Activated T-cell treated with anti-CD3 and anti-CD28 coated beads for 1 hour (primary cell): ENCODE measurements at places on chromosomes 3 and 15.
A peak's percentile ranks its signal among the peaks of the same experiment; 100 is the strongest.

DNA sequence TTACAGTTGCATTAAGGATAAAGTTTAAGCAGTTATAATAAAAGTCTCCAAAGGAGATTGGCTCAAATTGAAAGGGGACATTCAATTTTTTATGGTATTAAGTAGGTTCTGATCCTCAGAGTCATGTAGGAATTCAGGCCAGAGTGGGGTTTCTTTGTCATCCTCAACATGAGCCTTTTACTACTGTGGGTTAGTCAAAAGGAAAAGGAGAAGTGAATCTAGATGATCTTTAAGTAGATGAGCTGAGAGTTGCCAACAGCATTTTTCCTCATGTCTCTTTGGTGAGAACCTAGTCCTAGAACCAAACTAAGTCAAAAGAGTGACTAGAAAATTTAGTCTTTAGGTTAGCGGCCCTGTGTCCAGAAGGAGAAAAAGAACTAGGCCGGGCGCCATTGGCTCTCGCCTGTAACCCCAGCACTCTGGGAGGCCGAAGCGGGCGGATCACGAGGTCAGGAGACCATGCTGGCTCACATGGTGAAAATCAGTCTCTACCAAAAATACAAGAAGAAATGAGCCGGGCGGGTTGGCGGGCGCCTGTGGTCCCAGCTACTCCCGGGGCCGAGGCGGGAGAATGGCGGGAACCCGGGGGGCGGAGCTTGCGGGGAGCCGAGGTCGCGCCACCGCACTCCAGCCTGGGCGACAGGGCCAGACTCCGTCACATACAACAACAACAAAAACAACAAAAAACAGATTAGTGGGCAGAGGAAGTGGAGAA lies 4.2 kb upstream of the CHL1 start:
- no peak for DNase-seq

- DNase-seq: no peak
Measured at GRCh38 chr3:181966393-181966792, 254.7 kb downstream of the SOX2 start.

DNA sequence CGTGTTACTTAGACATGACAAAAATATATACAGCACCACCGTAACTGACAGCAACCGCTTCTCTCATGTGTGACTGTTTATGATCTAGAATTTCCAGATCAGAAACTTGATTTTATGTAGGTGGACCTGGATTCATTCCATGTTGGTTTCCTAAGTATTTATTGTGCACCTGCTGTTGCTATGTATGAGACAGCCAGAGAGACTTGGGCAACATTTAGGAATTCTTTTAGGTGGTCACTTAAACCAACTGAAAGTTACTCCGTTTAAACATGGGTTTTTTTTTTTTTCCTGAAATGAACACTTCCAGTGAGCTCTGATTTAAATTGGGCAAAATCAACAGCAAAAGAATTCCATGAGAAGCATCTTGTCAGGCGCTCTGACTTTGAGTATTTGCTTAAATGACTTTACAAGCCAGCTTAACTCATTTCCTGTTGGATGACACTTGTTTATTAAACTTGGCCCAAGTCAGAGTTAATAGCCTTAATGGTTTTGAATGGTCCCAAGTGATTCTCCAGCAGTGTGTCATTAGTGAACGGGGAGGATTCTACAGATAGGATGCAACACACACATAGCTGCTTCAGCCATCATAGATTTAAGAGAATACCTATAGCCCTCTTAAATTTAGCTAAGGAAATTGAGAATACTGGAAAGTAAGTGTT lies 31.8 kb downstream of the MITF start:
- no peak for DNase-seq

GRCh38 chr3:187027531-187028278 lies 97.4 kb downstream of the ST6GAL1 start:
- DNase-seq: peak; percentile 50

- no peak for DNase-seq
Measured at GRCh38 chr3:140501061-140501769, 176.6 kb upstream of the TRIM42 start.

DNA sequence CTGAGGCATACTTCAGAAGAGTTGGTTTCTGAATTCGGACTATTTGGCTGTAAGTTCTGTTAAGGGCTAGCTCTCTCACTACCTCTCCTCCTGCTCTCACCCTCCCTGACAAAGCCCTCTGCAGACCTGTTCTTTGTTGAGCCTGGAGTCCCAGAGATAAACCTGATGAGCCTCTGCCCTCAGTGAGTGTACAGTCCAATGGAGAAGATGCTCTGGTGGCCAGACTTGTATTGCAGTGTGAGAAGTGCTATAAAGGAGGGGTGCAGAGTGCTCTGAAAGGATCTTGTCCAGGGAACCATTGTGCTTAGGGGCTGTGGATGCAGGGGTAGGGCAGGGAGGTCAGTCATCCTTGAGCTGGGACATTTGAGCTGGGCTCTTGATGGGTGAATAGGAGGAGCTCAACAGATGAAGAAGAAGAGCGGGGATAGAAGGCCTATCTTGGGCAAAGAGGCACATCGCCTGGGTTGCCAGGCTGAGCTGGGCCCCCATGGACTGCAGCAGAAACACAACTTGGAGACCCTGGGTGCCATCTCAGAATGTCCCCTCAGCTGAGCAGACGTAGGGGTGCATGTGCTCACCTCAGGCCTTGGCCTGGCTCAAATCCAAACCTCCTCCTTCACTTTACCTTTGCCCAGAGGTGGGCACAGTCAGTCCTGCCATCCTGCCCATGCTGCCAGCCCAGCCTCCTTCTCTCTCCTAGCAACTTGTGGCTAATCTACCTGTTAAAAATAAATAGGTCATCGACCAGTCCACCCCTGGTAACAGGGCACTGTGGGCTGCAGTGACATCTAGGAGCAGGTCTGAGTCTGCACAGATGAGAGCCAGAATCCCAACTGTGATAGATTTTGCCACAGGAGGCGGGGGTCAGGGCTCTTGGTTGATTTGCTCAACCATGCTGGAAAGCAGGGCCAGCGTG lies 3.3 kb downstream of the CAND2 start:
- DNase-seq: no peak

DNA sequence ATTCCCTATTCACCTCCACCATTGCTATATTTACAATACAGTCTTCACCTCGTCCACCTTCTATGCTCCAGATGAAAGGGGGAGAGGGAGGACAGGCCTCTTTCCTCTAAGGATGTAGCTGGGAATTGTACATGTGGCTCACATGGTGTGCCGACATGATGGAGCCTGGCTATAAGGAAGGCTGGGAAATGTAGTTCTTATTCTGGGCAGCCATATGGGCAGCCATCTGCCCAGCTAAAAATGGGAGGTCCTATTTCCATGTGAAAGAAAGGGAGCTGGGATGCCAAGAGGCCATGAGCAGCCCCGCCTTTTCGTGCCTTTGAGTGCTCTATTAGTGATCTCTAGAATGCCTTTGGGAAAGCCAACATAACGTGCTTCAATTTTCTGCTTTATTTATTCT lies 27.1 kb upstream of the MGLL start:
- no peak for DNase-seq

DNA sequence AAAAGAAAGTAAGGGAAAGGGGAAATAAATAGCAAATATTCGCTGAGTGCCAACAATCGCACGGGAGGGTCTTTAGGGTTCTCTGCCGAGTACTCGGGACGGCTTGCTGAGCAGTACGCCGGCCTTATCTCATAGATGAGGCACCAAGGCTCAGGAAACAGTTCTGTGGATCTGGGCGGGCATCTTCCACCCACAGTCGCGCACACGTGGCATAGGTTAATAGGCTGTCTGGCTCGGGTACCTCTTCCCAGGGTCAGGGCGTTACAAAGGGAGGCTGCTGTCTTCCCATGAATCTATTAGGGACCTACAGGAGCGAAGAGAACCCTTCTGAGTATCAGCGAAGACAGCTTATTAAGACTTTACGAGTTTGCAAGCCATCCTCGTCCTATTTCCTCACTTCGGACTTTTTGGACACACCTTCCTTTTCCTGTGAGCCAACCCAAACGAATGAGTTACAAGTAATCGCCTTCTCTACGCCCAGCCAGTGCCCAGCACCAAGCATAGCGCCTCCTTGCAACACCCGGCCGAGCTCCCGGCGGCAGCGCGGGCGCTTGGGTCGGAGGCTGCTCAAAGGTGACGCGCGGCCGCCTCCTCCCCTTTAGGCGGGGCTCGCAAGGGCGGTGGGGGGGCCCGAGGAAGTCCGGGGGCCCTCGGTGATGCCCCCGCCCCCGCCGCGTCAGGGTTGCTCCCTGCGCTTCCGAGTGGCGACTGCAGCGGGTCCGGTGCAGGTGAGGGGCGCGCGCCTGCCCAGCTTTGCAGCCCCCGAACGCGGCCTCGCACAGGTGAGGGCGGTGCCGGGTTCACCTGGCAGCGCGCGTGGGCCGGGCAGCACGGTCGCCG lies at the start of gene MCTP2:
MCTP2 (plus strand) TSS at position 679 of the 840 bp plus-strand sequence. CDS start 66,705 bp downstream, outside the sequence.
- peak; percentile 69 for DNase-seq

- no peak for DNase-seq
Measured at GRCh38 chr15:86399041-86399954, 319.6 kb downstream of the AGBL1 start.

GRCh38 chr3:177860184-177860583 lies 662.9 kb upstream of the TBL1XR1 start:
- no peak for DNase-seq

DNA sequence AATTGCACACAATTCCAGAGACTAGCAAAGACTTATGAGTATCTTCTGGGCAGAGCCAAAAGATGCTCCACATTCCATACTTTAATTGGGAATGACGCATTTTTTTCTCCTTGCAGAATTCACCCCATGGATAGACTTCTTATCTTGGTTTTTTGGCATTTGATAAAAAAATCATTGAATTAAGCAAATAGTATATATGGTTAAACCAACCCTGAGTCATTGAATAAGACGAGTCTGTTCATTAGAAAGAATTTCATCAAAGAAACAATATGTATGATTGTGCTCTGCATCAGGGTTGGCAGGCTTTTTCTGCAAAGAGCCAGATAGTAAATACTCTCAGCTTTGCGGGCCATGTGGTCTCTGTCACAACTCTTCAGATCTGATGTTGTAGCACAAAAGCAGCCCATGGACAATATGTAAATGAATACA lies 9.2 kb upstream of the PDZRN3 start:
- DNase-seq: no peak

DNA sequence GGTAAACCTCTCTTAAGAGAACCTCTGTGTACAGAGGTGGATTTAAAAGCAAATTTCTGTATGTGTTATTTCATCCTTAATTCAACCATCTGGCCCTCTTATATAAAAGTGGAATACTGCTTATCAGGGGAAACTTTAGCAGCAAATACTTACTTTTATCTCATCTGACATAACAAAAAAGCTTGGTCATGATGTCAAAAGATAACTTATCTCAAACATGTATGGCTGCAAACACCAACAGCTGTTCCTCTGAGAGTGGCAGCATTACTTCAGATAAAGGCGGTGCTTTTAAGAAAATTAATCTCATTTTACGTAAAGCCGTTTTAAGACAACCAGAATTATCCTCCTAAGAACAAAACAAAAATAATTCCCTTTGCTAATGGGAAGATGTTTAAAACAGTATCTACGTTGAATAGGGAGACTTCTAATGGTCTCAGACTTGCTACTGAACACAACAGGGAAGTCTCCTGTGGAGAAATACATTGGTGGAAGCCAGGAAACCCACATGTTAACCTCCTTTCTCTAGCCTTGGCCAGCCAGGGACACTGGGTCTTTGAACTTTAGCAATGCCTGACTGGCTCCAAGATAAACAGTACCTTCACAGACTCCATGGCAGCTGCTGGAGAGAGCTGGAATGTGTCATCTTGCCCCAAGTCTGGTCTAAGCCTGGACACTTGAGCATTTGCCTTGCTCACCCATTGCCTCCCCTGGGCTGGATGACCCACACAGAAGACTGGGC lies 18.1 kb downstream of the ARRDC4 start:
- no peak for DNase-seq

GRCh38 chr15:75238150-75238549 lies 20.0 kb upstream of the GOLGA6C start:
- DNase-seq: no peak

DNA sequence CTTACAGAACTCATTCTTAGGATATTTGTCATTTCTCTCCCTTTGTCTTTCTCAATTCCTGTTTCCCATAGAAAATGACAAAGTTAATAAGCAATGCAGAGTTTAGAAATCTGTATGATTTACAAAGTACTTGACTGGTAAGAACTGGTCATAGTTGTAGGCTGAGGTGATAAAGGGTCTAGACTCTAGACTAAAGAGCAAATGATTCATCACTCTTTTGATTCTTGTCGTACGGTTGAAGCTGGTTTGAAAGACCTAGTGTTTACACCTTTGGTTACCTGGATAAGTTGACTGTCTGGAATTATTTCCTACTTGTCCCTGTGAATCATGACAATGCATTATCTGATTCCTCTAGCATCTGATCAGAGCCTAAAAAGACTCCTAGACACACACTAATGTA lies 58.9 kb upstream of the TP63 start:
- DNase-seq: no peak

DNA sequence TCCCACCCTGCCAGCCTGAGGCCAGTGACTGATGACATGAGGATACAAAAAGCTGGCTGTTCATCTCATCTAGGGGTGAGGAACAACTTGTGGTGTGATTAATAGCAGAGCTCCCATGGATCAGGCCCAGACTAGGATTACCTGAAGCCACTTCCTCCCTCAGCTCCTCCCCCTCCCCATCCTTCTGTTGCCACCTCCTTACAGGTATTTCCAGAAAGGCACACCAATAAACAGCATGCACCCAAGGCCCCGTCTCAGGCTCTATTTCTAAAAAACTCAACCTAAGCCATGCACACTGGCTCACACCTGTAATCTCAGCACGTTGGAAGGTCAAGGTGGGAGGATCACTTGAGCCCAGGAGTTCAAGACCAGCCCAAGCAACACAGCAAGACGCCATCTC lies 54.1 kb downstream of the SRGAP3 start:
- DNase-seq: no peak

GRCh38 chr15:63514531-63514943 lies 10.1 kb downstream of the USP3 start:
- DNase-seq: no peak

DNA sequence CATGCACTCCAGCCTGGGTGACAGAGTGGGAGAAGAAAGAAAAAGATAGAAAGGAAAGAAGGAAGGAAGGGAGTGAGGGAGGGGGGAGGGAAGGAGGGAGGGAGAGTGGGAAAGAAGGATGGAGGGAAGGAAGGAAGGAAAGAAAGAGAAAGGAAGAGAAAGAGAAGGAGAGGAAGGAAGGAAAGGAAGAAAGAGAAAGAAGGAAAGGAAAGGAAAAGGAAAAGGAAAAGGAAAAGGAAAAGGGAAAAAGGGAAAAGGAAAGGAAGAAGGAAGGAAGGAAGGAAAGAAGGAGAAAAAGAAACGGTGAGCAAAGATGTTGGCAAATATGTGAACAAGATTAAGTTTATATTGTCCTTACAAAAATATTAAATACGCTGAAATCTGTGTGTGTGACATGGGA lies 36.2 kb upstream of the TICRR start:
- DNase-seq: no peak

- DNase-seq: no peak
Measured at GRCh38 chr15:74789741-74790079, 7.8 kb downstream of the CSK start.

GRCh38 chr3:137360531-137361201 lies 402.9 kb downstream of the IL20RB start:
- DNase-seq: no peak

DNA sequence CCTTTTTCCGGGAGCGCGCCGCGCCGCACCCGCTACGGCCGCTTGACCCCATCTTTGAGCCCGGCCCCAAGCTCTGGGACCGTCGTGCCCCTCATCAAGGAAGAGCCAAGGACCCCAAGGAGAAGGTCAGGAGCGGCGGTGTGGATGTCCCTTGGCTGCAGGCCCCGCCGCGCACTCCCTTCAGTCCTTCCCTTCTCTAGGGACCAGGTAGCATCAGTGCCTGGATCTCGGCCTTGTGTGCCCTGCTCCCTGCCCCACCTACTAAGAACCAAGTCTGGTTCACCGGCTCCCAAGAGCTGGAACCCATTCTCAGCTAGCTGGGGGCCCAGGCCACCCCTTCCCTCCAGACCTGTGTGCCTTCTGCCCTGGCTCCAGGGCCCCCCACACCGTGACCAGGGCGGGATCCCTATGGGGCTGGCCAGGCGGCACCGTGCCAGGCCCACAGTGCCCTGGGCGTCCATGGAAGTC lies 69.3 kb upstream of the CGNL1 start:
- no peak for DNase-seq
